HT1080 (cell line): ENCODE measurements at places on chromosomes 13 and 19. TPM values are rescaled to one million over a fixed set of nuclear protein-coding genes. Genes with fewer than 3 reads are reported as not detected.

Gene HSD17B14
- total RNA-seq, result not detected in 2 replicates

Gene UTP14C
- 5.9 and 6.6 TPM in 2 replicates for total RNA-seq

Gene KLF2
- total RNA-seq, result 15.6 and 37.9 TPM in 2 replicates

Gene KANK2
- 54.3 and 73.5 TPM in 2 replicates for total RNA-seq

GRCh38 chr13:43301346-43301969, 278.1 kb downstream of the DNAJC15 start:
- no peak for DNase-seq

DNA sequence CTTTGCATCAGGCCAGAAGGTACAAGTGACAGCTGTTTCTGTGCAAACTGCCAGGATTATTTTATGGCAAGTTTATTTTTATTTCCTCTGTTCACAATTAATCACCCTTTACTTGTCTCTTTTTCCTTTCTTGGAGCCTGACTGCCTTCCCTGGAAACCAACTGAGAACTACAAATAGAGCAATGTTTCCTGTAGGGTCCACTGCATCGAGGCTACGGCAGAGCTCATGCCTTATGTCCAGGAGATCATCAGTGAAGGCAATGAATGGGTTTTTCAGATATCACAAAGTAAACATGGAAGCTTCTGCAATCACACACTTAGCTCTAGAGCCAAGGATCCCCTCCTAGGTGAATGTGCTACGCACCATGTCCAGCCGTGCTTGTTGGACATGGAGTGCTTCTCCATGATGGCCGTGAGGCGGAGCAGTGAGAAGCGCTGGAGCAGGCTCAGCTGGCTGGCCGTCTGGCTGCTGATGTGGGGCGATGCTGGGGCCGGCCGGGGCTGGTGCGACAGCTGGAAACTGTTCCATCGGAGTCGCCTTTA, 110.9 kb downstream of the KL start:
- no peak for DNase-seq

DNA sequence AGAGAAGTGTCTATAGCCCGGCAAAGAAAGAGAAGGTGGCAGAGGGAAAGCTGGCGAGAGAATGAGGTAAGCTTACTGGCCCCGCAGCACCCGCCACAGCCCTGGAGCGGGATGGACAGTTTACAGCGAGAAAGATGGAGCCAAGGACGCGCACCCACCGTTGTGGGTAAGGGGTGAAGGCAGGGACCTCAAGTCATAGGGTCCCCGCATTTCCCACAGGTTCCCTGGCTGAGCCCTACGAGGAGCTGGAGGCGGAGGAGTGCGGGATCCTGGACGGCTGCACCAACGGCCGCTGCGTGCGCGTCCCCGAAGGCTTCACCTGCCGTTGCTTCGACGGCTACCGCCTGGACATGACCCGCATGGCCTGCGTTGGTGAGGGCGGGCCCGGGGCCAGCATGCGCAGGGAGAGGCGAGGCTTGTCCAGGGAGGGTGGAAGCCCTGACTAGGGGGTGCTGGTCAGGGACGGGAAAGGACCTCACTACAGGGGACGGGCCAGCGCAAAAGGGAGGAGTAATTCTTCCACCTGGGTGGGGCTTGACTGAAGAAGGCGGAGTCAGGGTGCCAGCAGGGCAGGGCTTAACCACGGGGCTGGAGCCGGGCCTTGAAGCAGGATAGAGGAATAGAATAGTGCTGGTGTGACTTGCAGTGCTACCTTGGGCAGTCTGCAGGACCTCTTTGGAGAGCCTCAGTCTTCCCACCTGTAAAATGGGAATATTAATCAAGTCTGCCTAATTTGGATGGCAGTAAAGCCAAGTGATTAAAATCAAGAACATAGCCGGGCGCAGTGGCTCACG, 26.5 kb downstream of the LTBP4 start:
- no peak for DNase-seq

DNA sequence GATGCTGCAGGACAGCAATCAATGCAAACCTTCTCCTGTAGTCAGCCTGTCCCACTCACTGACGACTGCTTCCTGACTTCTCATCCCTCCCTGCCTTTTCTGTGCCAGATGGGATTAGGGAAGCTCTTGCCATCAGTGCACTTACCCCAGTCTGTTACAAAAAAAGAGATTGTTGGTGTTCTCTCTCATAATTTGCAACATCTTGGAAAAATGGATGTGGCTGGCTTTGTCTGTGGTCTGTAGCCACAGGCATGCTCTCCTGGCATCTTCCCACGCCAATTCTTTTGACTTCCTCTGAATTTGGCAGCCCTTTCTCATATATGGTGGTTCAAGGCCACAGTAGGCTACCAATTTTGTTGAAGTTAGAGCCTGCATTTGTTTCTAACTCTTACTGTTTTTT, 11.6 kb upstream of the HTR2A start:
- peak; percentile 69 for DNase-seq

GRCh38 chr13:89660752-89661151, 1686.7 kb upstream of the MIR17HG start:
- DNase-seq, result no peak

- peak; percentile 98 for DNase-seq
These were observed 14.3 kb downstream of the IER2 start for GRCh38 chr19:13164343-13165161.

- DNase-seq, result no peak
These were observed 159.1 kb downstream of the KATNAL1 start for GRCh38 chr13:30148171-30148754.
